HFFc6 (cell line): ENCODE measurements at places on chromosomes 1 and 21. TPM values are rescaled to one million over a fixed set of nuclear protein-coding genes. Genes with fewer than 3 reads are reported as not detected.

GRCh38 chr1:1917995-1918900 lies 831 bp downstream of the TMEM52 start:
- no peak overlapping the region for H3K27ac ChIP-seq
- no peaks in the 10 kb centered on the region for H3K4me1 ChIP-seq
- H3K36me3 ChIP-seq: no peaks in the 10 kb centered on the region
- H3K4me3 ChIP-seq: no peak overlapping the region
- DNase-seq: no peak
- peaks cover 18% of the 10 kb centered on the region for H3K27me3 ChIP-seq

- peak; percentile 29 for DNase-seq
- H3K36me3 ChIP-seq: peaks cover 33% of the 10 kb centered on the region
- H3K4me3 ChIP-seq: peak overlapping the region; percentile 92
Measured at GRCh38 chr1:98045211-98045766, 124.5 kb upstream of the DPYD start.

- no peak for DNase-seq
- peaks cover 10% of the 10 kb centered on the region; the same call in 1 of the 2 replicates for H3K36me3 ChIP-seq
- H3K4me3 ChIP-seq: no peak overlapping the region
Measured at GRCh38 chr21:40054403-40054802, 187.2 kb downstream of the PCP4 start.

GRCh38 chr1:23074012-23074411 lies 54.7 kb downstream of the KDM1A start:
- H3K4me3 ChIP-seq: no peak overlapping the region
- H3K27ac ChIP-seq: no peak overlapping the region
- H3K27me3 ChIP-seq: no peaks in the 10 kb centered on the region
- peaks cover 41% of the 10 kb centered on the region for H3K36me3 ChIP-seq
- DNase-seq: no peak

GRCh38 chr1:91997607-91998195 lies 32.1 kb upstream of the EPHX4 start:
- DNase-seq: peak; percentile 51
- peaks cover 8% of the 10 kb centered on the region for H3K27me3 ChIP-seq
- no peak overlapping the region for H3K4me3 ChIP-seq
- H3K4me1 ChIP-seq: no peaks in the 10 kb centered on the region
- no peak overlapping the region for H3K27ac ChIP-seq

DNA sequence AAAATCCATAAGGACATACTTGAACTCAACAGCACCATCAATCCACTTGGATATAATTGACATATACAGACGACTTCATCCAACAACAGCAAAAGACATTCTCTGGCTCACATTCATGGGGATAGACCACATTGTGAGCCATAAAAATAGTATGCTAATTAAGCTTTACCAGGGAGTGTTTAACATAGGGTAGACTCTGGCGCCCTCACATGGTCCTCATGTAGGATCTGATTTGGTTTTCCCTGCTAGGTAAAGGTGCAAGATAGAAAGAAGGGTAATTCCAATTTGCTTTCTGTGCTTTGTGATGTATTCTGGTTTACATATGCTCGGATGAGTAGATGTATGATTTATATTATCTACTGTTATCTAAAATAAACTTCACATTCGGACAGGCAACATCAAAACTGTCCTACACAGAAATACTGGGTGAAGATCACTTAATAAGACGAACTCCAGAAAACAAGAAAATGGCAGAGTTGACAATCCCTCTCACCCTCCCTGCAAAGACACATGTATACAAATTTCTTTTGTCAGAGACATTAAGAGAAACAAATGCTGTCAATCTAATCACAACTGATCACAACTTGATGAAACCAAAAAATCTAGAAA lies 27.7 kb downstream of the CR1L start:
- peaks cover 21% of the 10 kb centered on the region for H3K27me3 ChIP-seq
- H3K4me3 ChIP-seq: no peak overlapping the region
- peaks cover 18% of the 10 kb centered on the region for H3K4me1 ChIP-seq
- H3K27ac ChIP-seq: no peak overlapping the region
- DNase-seq: peak; percentile 56
- no peaks in the 10 kb centered on the region for H3K36me3 ChIP-seq

DNA sequence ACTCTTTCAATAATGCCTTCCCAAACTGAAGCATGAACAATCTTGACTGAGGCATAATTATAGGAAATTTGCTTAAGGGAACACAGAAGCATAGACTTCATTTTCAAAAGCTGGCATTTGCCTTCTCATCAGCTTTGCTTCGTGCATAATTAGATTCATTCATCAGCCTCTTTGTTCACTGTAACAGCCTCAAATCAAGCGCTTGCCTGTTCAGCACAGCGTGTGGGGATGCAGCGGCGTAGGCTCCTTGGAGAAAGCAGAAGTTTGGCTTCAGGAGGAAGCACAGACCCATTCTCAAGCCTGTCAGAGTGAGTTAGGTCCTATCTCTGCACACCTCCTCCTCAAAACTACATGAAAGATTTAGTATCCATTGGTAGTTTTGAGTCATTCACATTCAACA lies 246.4 kb upstream of the MAP1LC3C start:
- no peak overlapping the region for H3K27ac ChIP-seq
- no peaks in the 10 kb centered on the region for H3K4me1 ChIP-seq
- peaks cover 5% of the 10 kb centered on the region; the same call in 1 of the 2 replicates for H3K36me3 ChIP-seq
- no peak overlapping the region for H3K4me3 ChIP-seq
- no peaks in the 10 kb centered on the region for H3K27me3 ChIP-seq

DNA sequence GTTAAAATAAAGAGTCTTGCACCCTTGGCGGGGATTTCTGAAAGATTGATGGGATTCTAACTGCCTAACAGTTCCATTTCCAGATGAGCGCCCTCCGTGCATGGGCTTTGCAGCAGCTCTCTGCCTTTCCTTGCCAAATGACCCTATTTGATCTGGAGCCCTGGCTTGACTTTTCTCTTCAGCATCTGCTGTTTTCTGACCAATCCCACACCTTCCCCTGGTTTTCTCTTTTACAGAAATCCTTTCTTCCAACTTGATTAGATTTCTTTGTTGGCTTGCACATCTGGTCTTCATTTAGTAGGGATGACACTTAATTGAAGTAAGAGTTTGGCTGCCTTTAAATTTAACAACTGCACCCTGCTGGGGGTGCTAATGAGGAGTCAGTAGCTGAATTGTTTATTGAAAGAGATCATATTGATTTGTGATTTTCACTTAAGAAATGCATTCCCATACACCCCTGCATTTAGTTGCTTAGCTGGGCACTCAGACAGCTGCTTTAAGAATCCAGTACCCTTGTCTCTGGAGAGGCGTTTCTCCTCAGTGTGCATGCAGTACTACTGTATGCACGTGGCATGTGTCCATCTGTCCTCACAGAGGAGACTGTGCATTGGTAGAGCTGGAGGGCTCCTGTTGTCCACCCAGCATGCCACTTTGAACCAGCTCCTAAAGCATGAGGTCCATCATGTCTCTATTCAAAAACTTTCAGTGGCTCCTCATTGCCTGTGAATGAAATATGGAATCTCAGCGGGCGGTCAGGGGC lies 99.7 kb downstream of the NOS1AP start:
- H3K4me3 ChIP-seq: no peak overlapping the region
- no peaks in the 10 kb centered on the region; the same call in 1 of the 2 replicates for H3K4me1 ChIP-seq
- H3K27ac ChIP-seq: no peak overlapping the region
- no peak for DNase-seq
- peaks cover 16% of the 10 kb centered on the region for H3K27me3 ChIP-seq

DNA sequence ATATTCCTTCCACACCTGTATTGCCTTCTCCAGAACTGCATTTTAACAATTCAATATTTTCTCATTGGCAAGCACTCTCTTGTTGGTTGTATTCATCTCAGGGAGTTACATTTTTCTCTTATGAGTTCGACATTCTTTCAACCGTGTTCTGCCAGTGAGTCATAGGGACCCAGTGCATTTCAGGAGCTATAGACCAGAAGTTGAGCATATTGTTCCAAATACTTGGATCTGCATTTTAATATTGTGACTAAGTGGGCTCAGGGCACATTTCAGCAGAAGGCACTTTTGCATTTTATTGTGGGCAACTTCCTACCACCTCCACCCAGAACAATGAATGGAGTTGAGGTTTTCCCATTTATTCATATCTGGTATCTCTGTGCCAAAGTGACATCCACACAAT lies 132.8 kb downstream of the TNFSF18 start:
- 0 out of 2 replicates have a peak overlapping the region, but pooled peaks have one; percentile 27 for H3K4me3 ChIP-seq
- no peak overlapping the region for H3K27ac ChIP-seq
- peaks cover 8% of the 10 kb centered on the region for H3K36me3 ChIP-seq
- H3K27me3 ChIP-seq: no peaks in the 10 kb centered on the region; the same call in 1 of the 2 replicates

DNA sequence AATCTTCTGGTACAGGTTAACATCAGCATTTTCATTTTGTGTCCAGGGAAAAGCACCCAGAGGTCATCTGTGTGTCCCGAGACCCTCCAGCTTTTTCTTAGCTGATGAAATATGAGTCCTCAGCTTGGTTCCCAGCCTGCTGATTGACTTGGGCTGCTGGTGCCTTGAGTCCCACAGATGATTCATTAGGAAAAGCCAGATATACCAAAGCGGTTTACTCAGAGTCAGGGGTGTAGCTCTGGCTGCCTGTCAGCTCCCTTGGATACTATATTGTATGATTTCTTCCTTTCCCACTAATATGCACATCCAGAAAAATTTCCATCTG lies 43.7 kb upstream of the MAB21L3 start:
- H3K4me1 ChIP-seq: peaks cover 37% of the 10 kb centered on the region
- peak; percentile 76 for DNase-seq

- H3K36me3 ChIP-seq: no peaks in the 10 kb centered on the region
- H3K27ac ChIP-seq: no peak overlapping the region
- H3K27me3 ChIP-seq: peaks cover 4% of the 10 kb centered on the region
- no peaks in the 10 kb centered on the region for H3K4me1 ChIP-seq
Measured at GRCh38 chr1:18569811-18570545, 60.7 kb upstream of the PAX7 start.

DNA sequence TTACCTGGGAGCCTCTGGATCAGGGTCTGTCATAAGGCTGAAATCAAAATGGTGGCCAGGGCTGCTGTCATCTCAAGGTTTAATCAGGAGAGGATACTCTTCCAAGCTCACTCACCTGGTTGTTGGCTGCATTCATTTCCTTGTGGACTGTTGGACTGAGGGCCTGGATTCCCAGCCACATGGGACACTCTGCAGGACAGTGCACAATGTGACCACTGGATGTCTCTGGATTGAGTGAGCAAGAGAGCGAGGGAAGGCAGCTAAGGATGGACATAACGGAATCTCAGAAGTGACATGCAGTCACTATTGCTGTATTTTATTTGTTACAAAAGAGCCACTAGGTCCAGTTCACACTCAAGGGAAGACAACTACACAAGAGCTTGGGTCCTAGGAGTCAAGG lies 229.1 kb downstream of the S1PR1 start:
- H3K27ac ChIP-seq: no peak overlapping the region
- no peaks in the 10 kb centered on the region for H3K4me1 ChIP-seq
- DNase-seq: no peak
- H3K27me3 ChIP-seq: peaks cover 3% of the 10 kb centered on the region
- H3K4me3 ChIP-seq: no peak overlapping the region

DNA sequence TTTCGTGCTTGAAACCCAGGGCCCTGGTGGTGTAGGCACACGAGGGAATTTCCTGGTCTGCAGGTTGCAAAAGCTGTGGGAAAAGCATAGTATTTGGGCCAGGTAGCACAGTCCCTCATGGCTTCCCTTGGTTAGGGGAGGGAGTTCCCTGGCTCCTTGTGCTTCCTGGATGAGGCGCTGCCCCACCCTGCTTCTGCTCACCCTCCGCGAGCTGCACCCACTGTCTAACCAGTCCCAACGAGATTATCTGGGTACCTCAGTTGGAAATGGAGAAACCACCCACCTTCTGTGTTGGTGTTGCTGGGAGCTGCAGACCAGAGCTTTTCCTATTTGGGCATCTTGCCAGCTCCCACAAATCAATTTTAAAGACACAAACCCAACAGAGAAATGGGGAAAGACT lies 183.0 kb downstream of the PHTF1 start:
- DNase-seq: no peak
- H3K4me3 ChIP-seq: no peak overlapping the region
- H3K27ac ChIP-seq: no peak overlapping the region
- H3K36me3 ChIP-seq: peaks cover 6% of the 10 kb centered on the region; the same call in 1 of the 2 replicates
- H3K4me1 ChIP-seq: peaks cover 17% of the 10 kb centered on the region

DNA sequence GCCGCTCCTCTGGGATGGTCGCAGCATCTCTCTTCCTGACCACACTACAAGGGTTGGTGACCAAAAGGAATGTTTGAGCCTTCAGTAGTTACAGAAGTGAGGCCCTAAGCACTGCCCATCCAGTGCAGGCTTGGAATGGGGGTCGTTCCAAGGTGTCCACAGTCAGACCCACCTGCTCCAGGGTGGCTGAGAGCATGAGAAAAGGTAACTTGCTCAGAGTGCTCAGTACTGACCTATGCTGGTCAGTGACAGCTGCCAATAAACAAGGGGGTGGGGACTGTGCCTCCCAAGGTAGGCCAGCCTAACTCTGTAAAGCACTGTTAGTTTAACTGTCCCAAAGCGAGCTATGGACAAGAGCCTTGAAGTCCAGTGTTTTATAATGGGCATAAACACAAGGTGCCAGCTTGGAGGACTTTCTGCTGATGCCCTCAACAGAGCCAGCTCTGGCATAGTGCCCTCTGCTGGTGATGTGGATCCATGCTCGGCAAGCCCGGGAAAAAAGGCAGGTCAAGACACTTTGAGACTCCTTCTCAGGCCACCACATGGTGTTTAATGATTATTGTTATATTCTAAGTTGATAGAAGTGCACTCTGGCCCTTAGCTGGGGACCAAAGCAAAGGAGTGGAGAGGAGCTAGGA lies 78.1 kb upstream of the DNAH14 start:
- H3K27ac ChIP-seq: no peak overlapping the region
- no peak overlapping the region for H3K4me3 ChIP-seq
- peaks cover 7% of the 10 kb centered on the region for H3K4me1 ChIP-seq

DNA sequence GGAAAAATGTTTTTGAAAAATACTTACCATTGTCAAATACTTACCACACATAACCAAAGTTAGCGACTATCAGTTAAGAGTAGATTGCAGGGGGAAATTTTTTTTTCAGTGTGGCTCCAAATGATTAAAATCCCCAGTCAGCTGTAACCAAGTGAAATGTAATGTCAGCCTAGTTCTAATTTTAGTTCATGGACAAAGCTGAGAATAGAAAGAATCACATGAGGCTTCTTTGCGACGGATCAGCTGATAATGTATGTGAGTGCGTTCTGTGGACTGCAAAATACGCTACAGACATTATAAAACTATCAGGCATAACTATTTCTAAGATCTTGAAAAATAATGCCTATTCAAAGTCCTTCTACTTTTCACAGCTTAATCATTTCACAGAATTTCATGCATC lies at the start of gene LRRC39:
LRRC39 (minus strand) TSS at position 166 of the 400 bp plus-strand sequence. CDS start 9,740 bp downstream, outside the sequence.
- H3K27me3 ChIP-seq: no peaks in the 10 kb centered on the region
- H3K4me1 ChIP-seq: no peaks in the 10 kb centered on the region
- DNase-seq: no peak

TTC39A gene
- 0.42 TPM in 1 of 3 replicates, not detected in the others for total RNA-seq

ZP4 gene
- total RNA-seq: not detected in 3 replicates

TNFSF18 gene
- 0.18 TPM in 1 of 3 replicates, not detected in the others for total RNA-seq

TAGLN2 gene
- 584 to 840 TPM (median 664 TPM) in 3 replicates for total RNA-seq

TDRD10 gene
- total RNA-seq: not detected in 3 replicates

MAP7D1 gene
- 209 to 242 TPM (median 217 TPM) in 3 replicates for total RNA-seq

TLR5 gene
- total RNA-seq: not detected in 3 replicates
